Fibroblast of the aortic adventitia (primary cell): ENCODE measurements at places on chromosomes 12 and 14. TPM values are rescaled to one million over a fixed set of nuclear protein-coding genes. Genes with fewer than 3 reads are reported as not detected.
A peak's percentile ranks its signal among the peaks of the same experiment; 100 is the strongest.

Gene GYS2
- not detected in 2 replicates for total RNA-seq

Gene PTPN21
- 10.3 and 16.2 TPM in 2 replicates for total RNA-seq

Gene NTS
- total RNA-seq, result 0.09 TPM in 1 of 2 replicates, not detected in the other

Gene GPR132
- 0.09 and 0.16 TPM in 2 replicates for total RNA-seq

Gene RESF1
- 46.4 and 54.7 TPM in 2 replicates for total RNA-seq

Gene NAA30
- 24.6 and 28.2 TPM in 2 replicates for total RNA-seq

Gene SDSL
- total RNA-seq, result 1.9 and 5.9 TPM in 2 replicates

Gene LRRC9
- not detected in 2 replicates for total RNA-seq

Gene KLHL33
- 0.18 and 0.65 TPM in 2 replicates for total RNA-seq

Gene TCL1B
- 0.98 TPM in 1 of 2 replicates, not detected in the other for total RNA-seq

Gene ETFBKMT
- 4.9 and 6.2 TPM in 2 replicates for total RNA-seq

Gene TEAD4
- total RNA-seq, result 14.6 and 18.9 TPM in 2 replicates

Gene AQP6
- total RNA-seq, result 0.09 TPM in 1 of 2 replicates, not detected in the other

Gene CDKN1B
- 28.4 and 41.2 TPM in 2 replicates for total RNA-seq

Gene AMN
- total RNA-seq, result not detected in 2 replicates

Gene TMTC2
- total RNA-seq, result 21.1 and 83.6 TPM in 2 replicates

Gene ACOT6
- total RNA-seq, result not detected in 2 replicates

Gene SLCO1C1
- 0.09 and 0.25 TPM in 2 replicates for total RNA-seq

Gene FGF23
- total RNA-seq, result not detected in 2 replicates

DNA sequence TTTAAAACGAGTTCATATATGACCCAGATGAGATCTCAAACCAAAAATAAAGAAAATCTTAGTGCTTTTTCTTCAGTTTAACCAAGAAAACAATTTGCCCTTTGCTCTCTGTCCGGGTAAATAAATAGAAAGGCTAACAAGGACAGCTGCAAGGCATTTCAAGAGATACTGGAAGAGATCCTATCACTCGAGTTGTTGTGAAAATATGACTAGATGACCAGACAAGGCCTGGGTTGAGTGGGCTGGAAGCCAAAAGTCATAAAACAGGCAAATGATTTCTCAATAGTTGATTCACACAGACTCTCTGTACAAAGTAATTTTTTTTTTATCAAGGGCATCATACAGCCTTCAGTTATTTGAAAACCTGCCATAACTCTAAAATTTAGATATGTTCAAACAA, 55.9 kb upstream of the AVPR1A start:
- DNase-seq, result no peak

DNA sequence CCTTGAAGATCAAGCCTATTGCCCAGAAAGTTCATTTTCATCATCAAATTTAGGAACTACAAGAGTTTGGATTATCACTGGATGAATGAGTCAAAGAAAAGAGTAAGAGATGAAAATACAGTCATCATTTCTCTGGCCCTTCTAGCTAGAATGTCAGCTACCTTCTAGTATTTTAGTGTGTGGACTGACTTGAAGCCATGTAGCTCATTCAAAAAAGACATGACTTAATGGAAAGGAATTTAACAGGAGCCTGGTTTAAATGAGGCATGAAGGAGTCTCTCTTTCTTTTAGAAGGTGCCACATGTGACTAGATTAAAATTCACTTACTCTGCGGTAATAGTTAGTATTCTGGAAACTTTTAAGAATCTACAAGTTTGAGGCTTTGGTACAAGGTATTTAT, 7.1 kb downstream of the PTHLH start:
- peak; percentile 57 for DNase-seq

GRCh38 chr14:51157012-51157411, 62.1 kb upstream of the TRIM9 start:
- peak; percentile 38 for DNase-seq

DNA sequence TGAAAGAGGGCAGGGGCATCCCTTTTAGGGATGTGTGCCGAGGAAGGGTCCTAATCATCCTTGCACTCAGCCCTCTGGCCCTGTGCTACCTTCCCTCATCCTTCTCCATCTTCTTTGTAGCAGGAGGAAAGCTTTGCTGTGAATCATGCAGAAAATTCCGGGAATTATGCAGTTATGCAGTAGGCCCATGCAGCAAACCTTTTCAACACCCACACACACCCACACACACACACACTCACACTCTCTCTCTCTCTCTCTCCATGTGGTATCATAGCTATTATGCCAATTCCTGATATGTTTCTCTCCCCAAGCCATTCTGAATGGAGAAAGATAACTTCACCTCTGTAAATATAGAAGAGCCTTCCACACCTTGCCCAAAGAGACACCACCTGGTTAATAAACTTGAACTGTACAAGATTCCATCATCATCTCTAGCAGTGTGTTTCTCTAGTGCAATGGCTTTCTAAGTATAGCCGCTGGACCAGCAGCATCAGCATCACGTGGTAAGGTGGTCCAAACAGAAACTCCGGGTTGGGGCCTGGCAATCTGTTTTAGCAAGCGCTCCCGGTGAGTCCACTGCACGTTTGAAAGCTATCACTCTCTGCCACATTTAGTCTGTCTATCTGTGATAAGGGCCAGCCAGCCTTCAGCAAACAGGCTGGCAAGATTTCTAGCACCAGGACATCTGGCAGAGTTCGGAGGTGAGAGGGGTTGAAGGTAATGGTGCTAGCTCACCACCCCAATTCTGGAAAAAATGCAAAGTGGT, 57.6 kb downstream of the MDM2 start:
- no peak for DNase-seq

DNA sequence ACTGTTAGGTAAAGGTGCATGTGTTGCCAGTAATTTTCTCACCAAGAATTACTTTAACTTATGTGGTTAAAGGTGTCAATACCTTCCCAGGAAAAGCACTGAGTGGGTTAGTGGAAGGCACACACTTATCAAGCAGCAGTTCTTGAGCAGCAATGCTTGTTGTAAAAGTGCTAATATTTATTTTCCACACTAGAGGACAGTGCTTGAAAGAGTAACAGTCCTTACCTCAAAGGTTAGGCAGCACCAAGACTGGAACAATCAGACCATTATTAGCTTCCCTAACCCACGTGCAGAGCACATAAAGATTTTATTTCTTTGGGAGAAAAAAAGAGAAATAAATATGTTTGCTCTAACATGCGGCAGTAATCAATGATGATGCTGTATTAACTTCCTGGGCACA, 48.8 kb upstream of the KRR1 start:
- peak; percentile 84 for DNase-seq

- DNase-seq, result no peak
These were observed 11.1 kb upstream of the RERGL start for GRCh38 chr12:18101043-18101442.

- no peak for DNase-seq
These were observed 953.6 kb downstream of the SLC6A15 start for GRCh38 chr12:83958997-83959396.

- no peak for DNase-seq
These were observed 120.7 kb upstream of the C14orf180 start for GRCh38 chr14:104458845-104459244.

- no peak for DNase-seq
These were observed 710.6 kb downstream of the SLC6A15 start for GRCh38 chr12:84201976-84202375.

GRCh38 chr14:61355892-61356325, 34.5 kb downstream of the PRKCH start:
- DNase-seq, result peak; percentile 46

- DNase-seq, result no peak
These were observed 24.1 kb upstream of the SYCP3 start for GRCh38 chr12:101763246-101763931.

DNA sequence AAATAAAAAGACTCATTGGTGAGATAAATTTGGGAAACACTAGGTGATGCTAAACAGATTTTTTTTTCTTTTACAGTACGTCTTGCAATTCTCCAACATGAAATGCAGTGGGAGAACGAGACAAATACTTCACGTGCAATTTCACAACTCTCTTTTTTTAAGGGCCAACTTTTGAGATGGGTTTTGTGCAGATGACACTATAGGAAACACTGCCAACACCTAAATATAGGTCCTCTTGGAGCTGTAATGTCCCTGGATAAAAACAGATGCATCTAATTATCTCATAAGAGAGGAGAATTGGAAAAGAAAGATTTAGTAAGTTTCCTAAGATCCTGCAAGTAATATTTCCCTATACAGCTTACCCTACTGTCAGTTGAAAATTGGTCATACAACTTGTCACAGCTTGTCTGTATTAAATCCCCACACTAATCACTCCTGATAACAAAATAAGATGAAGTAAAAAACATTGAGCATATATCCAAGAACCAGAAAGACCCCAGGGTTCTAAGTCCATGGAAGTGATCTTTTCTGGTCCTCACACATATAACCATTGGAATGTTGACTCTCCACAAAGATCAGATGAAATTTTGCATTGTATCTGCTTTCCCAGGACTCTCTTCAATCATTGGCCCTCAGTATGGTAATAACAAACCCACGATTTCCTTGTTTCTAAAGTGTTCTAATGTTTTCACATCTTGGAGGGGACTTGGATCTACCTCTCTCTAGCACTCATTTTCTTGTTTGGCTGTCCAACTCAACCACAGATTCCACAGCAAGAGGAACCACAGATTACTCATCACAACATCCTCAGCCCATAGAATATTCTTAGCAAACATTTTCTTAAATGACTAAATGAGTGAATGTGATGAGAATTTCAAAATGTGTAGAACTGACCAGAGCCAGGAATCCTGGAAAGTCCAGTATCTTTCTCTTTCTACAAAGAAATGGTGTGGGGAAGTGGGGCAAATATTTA, 769.4 kb upstream of the USP15 start:
- no peak for DNase-seq

GRCh38 chr12:77746096-77746495, 84.6 kb upstream of the NAV3 start:
- peak; percentile 62 for DNase-seq

- DNase-seq, result no peak
These were observed 121.5 kb downstream of the RBM19 start for GRCh38 chr12:113844495-113845210.

- no peak for DNase-seq
These were observed 5.0 kb downstream of the CMKLR1 start for GRCh38 chr12:108333898-108334699.

GRCh38 chr12:116990971-116991966, 80.5 kb downstream of the FBXW8 start:
- DNase-seq, result peak; percentile 25

DNA sequence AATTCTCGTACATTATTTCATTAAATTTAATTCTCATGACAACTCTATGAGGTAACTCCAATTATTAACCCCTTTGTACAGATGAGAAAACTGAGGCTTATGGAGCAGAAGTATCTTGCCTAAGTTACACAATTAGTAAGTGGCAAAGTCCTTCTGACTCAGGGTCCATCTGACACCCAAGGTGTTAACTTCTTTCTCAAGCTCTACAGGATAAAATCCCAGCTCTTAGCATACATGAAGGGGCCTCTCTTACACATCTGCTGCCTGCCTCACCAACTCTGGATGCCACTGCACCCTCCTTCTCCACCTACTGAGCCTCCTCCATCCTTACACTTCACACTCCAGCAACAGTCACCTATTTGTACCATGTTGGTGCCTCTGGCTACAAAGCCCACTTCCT, 4.3 kb upstream of the KRT72 start:
- no peak for DNase-seq

DNA sequence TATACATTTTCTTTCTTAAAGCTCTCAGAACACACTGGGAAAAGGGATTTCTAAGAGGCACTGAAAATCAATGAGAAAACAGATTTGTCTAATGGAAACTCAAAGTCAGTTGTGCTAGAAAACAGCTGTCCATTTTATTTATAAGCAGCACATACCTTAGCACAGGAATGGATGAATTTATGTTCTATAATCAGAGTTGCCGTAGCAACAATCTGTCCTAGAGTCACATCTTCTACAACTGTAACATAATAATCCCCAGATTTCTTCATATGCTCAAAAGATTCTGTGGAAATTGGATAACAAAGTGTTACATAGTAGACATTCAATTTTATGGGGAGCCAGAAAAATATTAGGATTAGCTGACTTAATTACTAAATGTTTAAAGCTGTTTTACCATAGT, 9.8 kb downstream of the GNPNAT1 start:
- peak; percentile 11 for DNase-seq

DNA sequence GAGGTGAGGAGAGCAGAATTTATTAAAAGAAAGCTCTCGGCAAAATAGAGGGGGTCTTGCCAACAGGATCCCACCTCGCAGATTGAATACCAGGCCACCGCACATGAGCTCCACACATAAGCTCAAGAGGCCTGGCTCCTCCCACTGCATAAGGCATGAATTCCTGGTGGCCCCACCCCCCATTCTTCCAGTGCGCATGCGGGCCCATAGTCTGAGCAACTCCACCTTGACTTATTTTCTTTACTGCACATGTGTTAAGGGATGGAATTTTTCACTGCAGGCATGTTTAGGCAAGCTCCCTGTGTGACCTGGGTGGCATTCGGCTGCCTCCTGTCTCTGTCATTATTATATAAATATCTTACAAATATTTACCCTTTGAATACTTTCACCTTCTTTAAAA, 412.5 kb downstream of the RMST start:
- no peak for DNase-seq

DNA sequence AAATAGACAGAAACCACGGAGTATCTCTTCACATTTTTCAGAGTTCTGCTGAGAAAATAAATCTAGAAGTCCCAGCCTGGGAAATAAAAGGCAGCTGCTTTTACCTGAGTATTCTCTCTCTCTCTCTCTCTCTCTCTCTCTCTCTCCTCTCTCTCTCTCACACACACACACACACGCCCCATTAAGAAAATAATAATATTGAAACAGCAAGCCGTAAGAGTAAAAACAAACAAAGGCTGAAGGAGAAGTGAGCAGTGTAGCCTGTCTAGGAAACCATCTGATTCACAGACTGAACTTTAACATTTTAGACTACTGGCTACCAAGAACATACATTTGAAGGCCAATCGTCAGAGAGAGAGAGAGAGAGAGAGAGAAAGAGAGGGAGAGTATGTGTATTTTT, 8.4 kb downstream of the PTHLH start:
- no peak for DNase-seq

- no peak for DNase-seq
These were observed 13.2 kb downstream of the KCNH3 start for GRCh38 chr12:49552014-49552413.

- DNase-seq, result peak; percentile 40
These were observed at the start of gene IGFBP6 for GRCh38 chr12:53097564-53098353. Gene IGFBP6, plus strand, starts transcription at chr12:53097667. Its CDS starts 51 bp downstream, at chr12:53097718.

DNA sequence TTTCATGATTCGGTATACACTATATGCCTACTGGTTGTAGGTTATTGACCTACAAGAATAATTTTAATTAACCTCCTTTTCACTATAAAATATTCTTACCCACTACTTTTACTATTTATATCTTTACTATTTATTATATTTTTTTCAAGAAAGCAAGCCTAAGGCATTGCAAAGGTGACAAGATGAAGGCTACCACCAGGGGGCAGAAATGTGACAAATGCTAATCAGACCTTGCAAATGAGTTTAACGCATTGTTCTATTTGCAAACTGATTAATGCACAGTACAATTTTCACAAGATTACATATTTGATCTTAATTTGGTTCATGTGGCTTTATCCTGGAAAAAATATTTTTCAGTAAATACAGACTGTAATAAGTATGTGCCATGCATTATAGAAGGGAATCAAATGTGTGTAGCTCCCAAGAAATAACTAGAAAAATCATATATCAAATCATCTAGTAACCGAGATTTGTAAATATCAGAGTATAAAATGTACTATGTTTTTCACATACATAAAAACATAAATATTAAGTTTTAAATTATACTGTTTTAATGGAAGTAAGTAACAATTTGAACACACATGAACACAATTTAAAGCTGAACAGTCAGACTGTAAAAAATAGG, 107.0 kb downstream of the ADAMTS20 start:
- peak; percentile 74 for DNase-seq
